AML-193 (cell line): ENCODE measurements at places on chromosomes 7 and 10.

- DNase-seq, result no peak
Measured at GRCh38 chr7:53600296-53600695, 564.9 kb downstream of the POM121L12 start.

GRCh38 chr10:70465832-70466231, 12.7 kb upstream of the PALD1 start:
- DNase-seq, result no peak

- no peak for DNase-seq
Measured at GRCh38 chr7:10655031-10655430, 318.6 kb upstream of the PHF14 start.

DNA sequence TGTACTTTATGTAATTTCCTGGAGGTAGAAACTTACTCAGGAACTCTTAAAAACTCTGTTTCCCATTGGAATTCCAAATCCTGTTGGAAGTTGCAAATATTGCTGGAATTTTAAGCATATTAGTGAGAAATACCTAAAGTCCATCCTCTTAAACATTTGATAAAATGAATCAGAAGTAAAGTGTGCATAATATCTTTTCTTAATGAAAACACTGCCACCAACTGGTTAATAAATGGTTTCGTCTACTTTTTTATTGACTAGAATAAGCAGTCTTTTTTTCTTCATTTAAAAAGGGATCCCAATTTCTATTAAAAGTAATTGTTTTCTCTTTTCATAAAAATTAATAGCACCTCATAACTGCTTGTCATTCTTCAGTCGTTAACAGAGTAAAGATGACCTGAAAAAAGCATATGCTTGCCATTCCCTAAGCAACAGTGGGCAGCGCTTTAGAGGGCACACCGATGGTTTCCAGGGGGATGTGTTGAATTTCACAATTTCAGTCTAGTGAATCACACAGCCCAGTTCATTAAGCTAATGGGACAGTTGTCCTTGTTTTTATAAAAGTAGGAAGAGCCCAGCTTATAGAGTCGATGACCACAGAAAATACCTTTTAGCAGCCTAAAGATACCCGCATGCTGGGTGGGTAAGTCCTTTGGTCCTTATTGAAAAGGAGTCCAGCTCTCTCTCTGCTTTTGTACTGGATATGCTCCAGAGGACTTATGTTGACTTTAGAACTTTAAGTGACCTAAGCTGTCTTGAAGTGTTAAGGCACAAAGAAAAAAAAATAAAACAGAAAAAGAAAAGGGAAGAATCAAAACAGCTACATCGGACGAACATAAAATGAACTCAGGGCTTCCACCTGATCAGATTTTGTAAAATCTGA, 28.5 kb downstream of the NPS start:
- no peak for DNase-seq

DNA sequence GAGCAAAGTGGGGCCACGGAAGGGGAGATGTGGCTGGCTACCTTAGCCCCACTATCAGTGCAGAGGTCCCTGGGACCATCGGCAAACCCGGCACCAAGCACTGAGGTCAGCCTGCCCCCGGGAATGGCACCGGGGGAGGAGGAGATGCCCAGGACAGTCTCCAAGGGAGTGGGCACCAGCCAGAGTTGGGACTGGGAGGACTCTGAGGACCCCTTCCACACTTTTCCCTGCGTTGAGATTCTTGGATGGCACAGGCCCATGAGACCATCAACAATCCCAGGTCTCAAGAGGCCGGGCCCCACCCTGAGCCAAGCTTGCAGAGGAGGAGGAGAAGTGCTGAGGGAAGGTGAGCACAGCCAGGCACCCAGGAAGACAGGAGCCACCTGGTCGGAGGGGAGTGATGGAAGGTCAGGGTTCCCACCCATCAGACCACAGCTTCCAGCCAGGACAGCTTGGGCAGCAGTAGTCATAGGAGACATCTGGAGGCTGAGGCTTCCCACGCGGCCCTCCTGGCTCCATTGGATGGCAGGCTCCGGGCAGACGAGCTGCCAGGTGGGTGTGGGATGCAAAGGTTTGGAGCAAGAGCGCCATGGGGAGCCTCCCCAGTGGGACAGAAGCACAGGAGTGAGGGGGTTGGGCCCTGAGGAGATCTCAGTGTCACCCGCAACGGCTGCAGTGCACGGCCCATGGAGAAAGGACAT, 2.6 kb upstream of the OPN4 start:
- DNase-seq, result no peak

DNA sequence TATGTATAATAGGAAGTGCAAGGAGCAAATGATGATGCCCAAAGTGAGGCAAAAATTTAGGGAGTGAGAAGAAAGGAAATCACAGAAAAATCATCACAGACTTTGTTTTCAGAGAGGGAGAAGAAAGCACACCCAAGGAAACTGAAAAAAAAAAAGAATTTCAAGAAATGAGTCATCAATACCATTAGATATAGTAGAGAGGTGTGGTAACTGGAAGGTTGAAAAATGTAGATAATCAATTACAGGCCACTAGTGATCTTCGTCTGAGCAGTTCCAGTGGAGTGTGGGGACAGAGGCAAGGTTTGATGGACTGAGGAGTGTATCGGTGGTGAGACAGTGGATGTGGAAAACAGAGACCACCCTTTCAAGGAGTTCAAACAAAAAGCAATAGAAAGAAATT, 31.7 kb downstream of the ASB4 start:
- no peak for DNase-seq

- DNase-seq, result peak; percentile 83
Measured at GRCh38 chr10:23540401-23541030, 101.6 kb downstream of the OTUD1 start.

- peak; percentile 82 for DNase-seq
Measured at GRCh38 chr10:69004821-69005220, 16.2 kb downstream of the KIFBP start.

- DNase-seq, result peak; percentile 61
Measured at GRCh38 chr7:2508327-2509215, 11.0 kb upstream of the LFNG start.

DNA sequence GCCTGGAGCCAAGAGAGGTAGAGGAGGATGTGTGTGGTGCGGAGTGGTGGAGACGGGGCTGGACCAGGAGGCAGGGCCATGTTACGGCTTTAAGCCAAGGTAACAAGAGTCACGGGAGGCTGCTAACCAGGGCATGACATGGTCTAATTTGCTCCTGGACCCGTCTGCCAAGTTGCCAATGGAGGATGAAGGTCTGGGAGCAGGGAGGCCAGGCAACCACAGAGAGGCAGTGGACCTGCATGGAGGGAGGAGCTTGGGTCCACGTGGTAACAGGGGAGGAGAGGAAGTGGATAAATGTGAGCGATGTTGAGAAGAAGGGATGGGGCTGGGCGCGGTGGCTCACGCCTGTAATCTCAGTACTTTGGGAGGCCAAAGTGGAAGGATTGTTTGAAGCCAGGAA, 31.0 kb downstream of the SRRM3 start:
- DNase-seq, result no peak

DNA sequence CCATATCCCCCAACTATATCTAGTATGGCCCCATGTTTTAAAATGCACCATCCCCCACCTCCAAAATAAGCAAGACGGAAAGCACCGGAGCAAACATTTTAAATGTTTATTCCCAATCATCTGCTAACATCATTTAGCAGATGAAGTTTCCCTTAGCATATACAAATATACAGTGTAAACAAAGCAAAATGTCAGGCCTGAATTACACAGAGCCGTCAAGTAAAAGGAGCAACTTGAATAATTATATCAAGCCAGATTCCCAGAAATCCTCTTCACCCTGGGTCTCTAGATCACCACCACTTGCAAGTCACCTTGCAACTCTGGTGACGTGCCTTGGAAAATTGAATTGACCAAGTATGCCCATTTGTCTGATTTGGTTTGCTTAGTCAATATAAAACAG, 91.6 kb upstream of the COL1A2 start:
- no peak for DNase-seq

DNA sequence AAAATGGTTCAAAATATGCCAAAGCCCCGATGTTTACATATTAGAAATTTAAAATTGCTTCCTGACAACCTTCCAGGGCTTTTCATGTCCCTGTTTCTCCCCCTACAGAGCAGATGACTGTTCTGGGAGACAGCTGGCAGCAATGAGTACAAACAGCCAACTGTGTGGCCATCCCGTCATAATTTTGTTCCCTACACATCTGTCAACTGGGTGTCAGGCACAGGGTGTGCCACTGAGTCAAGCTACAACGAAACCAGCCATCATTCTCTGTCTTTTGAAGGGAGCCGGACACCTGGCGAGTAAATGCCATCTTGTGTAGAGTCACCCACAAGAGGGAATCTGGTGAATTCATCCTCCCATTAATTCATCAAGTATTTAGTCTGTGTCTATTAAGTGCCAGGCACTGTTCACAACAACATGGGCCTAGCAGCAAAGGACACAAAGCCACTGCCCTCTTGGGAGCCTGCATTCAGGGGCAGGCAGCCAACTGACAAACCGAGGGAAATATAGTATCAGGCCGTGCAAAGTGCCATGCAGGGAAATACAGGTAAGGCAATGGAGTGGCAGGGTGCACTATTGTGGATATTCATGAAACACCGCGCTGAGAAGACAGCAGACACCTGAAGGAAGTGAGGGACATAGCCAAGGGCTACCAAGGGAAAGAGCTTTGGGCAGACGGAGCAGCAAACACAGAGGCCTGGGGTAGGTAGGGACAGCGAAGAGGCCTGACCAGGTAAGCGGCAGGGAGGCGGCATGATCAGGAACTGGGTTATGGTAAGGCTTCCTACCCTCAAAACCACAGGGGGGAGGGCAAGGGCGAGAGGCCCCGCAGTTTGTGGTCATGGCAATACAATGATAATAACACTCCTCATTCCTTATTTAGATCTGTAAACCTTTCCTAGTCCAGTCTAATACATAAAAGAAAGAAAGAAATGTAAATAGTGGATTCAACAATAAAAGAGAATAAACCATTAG, 213.6 kb downstream of the FAM107B start:
- no peak for DNase-seq

GRCh38 chr10:131854579-131855335, 46.1 kb upstream of the PPP2R2D start:
- DNase-seq, result no peak

DNA sequence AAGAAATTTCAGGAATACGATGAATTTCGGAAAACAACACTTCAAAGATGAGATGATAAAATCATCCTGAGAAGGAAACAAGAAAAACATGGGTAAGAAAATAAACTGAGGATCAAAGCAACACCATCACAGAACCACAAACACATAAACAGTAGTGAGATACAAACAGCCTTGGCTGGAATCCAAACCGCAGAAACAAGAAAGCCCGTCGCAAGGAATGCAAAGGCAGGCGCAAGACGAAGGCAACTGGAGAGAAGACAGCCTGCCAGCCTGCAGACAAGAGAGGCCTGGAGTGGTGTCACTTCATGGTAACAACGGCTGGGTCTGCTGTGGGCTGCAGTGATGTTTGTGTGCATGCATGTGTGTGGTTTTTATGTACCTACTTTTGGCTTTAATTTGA, 61.8 kb upstream of the DRGX start:
- no peak for DNase-seq

DNA sequence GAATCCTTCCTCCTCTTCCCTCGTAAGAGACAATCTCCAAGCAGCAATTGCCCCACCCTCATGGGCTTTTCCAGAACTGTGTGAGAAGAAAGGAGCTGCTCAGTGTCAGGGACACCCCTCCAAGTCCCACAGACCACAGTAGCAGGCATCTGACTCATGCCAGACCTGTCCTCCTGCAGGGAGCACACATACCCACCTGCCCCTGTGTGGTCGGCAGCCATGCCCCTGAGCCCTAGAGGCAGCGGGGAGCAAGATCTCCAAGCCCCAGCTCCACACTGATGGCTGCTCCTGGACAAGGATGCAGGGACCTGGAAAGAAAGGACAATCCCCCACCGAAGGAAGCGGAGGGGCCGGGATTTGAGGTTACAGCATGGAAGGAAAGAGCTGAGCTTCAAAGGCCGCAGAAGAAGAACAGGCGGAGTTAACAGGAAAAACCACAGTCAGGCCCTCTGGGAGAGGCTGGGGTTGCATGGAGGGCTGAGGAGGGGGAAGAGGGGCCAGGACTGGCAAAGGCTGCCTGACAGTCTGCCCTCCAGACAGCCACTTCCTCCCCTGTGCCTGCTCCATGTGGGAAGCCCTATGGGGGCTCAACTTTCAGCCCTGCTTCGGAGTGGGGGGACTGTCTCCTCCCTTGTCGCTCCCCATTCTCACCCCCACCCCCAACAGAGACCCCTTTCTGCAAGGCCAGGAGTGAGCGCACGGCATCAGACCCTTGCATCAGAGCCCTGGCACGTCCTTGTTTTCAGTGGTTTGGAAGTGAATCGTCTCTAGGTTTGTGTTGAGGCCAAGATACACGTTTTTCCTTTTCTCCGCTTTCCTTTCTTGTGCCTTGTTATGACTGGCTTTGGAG, 46.8 kb downstream of the ASB13 start:
- no peak for DNase-seq

- DNase-seq, result no peak
Measured at GRCh38 chr7:16460789-16461493, 4.6 kb downstream of the SOSTDC1 start.

- no peak for DNase-seq
Measured at GRCh38 chr10:128540128-128540762, 414.0 kb upstream of the MKI67 start.

GRCh38 chr7:158060216-158060615, 527.4 kb downstream of the PTPRN2 start:
- DNase-seq, result no peak

DNA sequence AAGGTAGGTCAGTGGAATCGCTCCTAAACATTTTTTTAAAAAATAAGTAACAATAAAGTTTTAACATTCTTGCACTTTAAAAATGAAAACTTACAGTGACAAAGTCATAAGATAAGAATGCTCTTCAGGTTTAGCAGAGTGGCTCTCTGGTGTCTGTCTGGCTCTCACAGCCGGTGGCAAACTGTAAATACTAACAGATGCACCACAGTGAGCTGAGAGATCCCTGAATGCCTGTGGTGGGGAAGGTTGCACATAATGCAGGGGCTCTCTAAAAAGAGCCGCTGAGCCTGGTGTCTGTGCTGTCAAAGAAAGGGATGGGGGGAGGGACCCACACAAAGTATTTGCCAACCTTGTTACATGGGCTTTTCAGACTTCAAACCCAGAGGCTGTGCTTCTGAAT, 498.3 kb downstream of the CCSER2 start:
- DNase-seq, result no peak

DNA sequence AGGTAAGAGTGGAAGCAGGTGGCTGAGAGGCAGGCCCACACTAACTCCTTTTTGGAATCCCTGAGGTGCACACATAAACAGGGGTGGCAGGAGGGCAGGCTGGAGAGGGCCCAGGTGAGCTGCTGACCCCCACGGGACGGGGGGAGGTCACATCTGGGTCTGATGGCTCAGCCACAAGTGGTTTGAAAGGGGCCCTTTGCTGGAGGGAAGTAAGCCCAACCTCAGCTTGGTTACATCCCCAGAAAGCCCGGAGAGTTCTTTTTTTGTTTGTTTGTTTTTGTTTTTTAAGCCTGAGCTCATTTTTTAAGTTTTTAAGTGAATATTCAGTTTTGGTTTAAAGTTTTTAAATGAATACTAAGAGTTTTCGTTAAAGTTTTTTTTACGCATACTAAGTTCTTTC, 72.8 kb upstream of the CUX1 start:
- DNase-seq, result no peak

GRCh38 chr10:117619707-117620405, 77.3 kb downstream of the EMX2 start:
- no peak for DNase-seq
